T-helper 22 cell (primary cell): ENCODE measurements at places on chromosomes 3 and 15.

GRCh38 chr3:62144482-62144881 lies 228.9 kb downstream of the FEZF2 start:
- DNase-seq = no peak

DNA sequence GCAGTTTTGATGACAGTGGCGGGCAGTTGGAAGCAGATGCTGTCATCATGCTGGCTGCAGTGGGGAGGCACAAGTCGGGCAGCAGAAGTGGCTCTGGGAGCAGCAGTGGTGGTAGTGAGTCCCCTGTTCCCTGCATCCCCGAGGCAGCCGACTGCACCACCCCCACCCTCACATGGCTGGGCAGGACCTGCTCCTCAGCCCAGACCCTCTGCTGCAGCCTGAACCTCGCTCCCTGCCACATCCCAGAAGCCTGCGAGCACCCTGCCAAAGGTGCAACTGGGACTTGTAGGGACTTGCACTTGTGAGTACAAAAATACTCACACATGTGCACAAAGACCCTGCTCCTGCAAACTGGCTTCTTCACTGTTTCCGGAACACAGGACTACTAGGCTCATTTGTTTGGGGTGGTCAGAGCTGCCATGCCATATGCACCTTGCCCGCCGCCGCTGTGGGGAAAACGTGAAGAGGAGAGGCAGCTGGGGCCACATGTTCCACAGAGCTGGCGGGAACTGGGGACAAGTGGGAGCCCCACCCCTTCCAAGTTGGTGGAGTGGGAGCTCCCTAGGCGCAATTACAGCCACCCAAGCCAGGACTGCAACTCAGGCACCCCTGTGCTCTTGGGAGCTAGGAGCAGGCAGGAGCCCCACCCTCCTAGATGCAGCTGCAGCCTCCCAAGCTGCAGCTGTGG lies 2.2 kb downstream of the JMJD7 start:
- no peak for DNase-seq

DNA sequence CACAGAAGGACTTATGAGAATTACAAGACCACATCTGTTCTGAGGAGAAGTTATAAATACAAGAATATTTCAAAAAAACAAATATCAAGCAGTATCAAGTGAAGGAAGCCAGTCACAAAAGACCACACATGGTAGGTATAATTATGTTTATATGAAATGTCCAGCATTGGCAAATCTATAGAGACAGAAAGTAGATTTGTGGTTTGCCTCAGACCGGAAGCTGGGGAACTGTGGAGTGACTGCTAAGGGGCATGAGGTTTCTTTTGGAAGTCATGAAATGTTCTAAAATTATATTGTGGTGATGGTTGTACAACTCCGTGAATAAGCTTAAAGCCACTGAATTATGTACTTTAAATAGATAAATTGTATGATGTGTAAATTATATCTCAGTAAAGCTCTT lies 136.9 kb downstream of the FRMD5 start:
- no peak for DNase-seq

DNA sequence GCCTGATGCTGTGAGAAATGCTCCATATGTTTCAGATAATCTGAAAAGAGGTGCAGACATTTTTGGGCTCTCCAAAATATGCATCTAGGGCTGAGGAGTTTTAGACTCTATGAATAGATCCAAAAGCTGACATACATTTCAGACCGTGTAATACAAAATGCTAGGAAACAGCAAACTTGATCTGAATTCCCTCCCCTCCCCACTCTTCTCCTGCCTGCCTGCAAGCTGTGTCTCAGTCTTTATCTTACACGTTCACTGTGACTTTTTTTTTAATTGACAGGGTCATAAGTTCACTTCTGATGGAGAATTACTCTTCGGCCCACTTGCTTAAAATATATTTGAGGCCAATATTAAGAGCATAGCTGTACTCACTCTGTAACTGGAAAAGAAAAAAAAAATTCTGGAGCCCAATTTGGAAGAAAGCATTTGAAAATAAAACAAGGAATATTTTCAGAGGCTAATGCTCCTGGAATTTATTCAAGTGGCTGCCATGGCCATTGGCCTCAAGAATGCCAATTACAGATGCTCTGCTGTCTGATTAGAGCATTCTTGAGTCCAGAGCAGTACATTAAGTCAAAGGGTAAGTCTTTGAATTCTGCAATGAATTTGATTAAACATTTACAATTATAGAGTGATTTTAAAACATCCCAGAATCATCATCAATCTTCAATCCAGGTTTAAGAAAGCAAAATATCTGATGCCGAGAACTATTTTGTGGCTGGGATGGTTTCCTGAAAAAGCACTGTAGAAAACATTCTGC lies 146.2 kb upstream of the SEMA6D start:
- DNase-seq = no peak

- DNase-seq = no peak
Observed at GRCh38 chr3:160291290-160291908, 66.2 kb downstream of the C3orf80 start.

- DNase-seq = no peak
Observed at GRCh38 chr3:69370156-69370883, 15.6 kb downstream of the FRMD4B start.

- DNase-seq = no peak
Observed at GRCh38 chr3:43699864-43700263, 9.1 kb downstream of the ABHD5 start.

DNA sequence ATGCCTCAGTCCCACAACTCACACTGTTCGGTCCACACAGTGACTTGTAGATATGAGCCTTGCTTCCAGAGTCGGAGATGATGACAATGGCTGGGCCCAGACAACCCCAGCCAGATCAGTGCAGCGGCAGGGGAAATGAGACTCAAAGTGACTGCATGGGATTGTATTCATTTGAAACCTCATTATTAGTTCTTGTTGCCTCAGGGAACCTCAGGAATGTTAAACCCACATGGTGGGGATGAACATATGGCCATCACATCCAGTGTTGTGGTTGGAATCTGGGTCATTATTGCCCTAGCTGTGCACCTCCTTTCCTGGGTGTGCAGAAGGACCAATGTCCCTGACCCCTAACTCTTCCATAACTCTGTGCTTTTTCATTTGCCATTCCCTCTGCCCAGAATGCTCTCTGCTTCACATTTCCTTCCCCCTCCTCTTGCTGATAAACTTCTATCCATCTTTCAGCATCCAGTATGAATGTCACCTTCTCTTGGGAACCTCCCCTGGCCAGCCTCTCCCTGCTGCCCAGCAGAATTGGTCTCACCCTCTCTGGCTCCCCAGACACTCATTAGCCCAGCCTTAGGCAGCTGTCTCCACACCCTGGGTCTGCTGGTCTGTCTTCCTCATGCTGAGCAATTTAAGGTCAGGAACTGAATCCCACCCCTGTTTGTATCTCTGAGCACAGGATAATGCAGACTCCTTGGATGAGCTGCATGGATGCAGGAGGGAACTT lies 67.0 kb upstream of the TNFAIP8L3 start:
- no peak for DNase-seq

DNA sequence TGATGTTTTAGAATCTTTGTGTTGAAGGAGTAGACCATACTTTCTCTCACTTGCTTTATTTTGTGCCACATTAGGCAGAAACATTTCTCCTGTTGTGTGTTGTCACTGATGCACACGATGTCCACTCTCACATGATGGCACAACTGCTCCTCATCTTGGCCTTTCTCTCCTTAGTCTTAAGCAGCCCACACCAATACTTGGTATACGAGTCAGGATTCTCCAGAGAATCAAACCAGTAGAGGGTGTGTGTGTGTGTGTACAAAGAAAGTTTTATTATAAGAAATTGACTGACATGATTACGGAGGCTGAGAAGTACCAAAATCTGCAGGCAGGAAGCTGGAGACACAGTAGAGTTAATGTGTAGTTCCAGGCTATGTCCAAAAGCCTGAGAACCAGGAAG lies 187.1 kb downstream of the ALCAM start:
- no peak for DNase-seq
